Right ventricle myocardium superior (tissue), 1 donor: ENCODE measurements at places on chromosomes 7 and 10.

GRCh38 chr7:113698556-113699220, 220.1 kb downstream of the PPP1R3A start:
- no peak for DNase-seq

DNA sequence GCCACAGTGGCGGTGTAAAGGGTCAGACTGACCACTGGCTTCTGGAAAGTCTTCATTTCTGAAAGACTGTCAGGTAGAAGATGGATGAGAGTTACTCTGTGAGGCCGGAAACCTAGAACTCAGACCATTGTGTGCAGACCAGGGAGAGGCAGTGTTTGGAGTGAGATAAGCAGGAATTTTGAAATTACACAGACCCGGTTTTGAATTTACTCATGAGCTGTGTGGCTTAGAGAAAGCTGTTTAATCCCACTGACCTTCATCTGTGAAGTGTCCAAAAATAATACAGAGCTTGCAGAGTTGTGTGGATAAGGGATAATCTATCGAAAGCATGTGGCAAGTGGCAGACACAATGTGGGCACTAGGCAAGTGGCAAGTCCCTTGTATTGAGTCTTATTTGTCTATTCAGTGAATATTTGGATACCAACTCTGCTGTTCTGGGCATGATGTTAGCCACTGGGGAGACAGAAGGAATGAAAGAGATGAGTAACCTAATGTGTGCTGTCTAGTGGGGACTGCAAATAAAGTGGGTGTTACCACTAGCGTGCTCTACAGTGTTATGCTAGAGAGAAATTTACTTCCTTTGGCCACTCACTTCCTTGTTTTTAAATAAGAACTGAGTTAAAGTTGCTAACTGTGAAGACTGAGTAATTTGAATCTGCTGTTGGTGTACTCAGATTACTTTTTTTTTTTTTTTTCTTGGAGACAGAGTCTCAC, 69.4 kb downstream of the KIAA1217 start:
- no peak for DNase-seq

DNA sequence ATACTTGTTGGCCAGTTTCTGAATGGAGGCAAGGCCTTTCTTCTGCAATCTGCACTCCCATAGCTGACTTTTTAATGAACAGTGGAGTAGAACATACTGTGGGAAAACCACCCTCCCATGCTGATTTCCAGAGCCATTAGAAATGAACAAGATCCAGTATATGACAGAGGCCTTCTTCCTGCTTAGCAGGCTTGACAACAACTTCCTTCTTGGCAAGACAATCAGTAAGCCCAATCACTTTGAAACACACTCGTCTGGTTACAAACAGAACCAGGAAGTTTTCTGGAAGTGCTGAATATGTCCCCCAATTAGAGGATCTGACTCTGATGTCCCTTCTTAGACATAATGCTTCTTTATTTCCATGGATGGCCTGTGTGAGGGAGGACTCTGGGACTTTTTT, 103.4 kb downstream of the SAMD9 start:
- no peak for DNase-seq

GRCh38 chr10:103451831-103452505, at the start of gene CALHM2:
TSS of gene CALHM2 (minus strand) at chr10:103452370. CDS start at chr10:103449941, 2,429 bp downstream.
- DNase-seq: peak; percentile 86
